ENCODE measurements at places on chromosomes 2 and 18.
A peak's percentile ranks its signal among the peaks of the same experiment; 100 is the strongest.

DNA sequence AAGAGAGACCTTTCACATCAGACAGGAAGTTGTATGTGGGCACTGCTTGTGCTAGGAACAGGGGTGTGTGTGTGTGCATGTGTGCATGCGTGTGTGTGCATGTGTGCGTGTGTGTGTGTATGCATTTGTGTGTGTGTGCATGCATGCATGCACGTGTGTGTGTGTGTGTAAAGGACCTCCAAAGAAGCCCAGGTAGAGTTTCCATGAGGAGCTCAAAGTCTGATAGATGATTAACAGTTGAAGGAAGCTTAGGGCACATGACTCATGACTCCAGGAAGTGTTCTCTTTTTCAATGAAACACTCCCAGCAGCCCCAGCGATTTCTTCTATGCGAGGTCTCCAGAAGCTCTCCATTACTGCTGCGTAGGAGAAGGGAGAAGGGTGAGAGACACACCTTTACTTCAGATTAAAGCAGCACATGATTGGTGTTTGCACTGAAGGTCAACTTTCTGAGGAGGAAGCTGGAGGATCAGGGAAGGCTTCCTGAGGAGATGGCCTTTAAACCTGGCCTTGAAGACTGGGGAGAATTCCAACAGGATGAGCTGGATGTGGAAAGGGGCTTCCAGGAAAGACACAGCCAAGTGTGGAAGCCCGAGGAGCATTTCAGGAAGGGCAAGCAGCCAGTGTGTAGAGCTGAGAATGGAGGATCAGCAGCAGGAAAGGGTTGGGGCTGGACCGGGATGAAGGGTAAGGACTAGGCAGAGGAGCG lies 77.7 kb downstream of the SMAD4 start:
- DNase-seq: no peak

- DNase-seq: no peak
Measured at GRCh38 chr2:120879431-120880295, 144.0 kb downstream of the GLI2 start.

GRCh38 chr2:221204699-221205098 lies 367.4 kb downstream of the EPHA4 start:
- no peak for DNase-seq

- DNase-seq: no peak
Measured at GRCh38 chr2:171307560-171307959, 126.2 kb downstream of the METTL8 start.

GRCh38 chr18:3645384-3646156 lies 195.6 kb downstream of the TGIF1 start:
- no peak for DNase-seq

- DNase-seq: no peak
Measured at GRCh38 chr2:1032030-1032429, 81.4 kb downstream of the SNTG2 start.

DNA sequence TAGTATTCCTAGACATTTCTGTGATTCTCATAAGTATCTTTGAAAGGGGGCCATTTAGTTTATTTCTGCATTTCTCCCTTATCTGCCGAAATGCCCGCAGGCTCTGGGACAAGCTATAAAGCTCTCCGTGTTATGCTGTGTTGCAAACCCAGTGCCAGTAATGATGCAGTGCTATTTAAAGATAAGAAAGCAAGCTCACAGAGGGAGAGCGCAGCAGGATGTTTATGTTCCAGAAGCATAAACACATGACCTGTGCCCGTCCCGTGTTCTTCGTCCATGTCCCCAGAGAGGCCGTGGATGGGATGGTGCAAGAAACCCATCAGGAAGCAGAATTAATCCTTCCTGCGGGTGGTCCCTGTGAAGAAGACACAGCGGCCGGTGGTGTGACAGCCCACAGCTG lies 99.4 kb downstream of the NEDD4L start:
- no peak for DNase-seq

DNA sequence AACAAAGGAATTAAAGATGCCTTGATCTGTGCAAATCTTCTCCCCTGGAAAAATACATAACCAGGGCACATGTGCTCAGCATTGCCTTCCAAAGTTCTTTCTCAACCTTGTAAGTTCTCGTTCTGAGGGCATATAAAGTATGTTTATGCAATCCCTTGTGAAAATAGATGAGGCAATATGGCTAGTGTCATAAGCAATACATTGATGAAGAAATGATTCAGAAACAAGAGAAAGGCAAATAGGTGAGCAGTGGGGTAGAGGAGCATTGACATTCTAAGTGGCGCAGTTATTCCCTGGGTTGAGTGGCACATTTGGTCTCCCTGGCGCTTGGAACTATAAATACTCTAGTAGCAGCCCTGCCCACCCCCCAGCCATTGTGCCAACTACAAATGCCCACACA lies 57.4 kb upstream of the PGAP1 start:
- no peak for DNase-seq

- DNase-seq: no peak
Measured at GRCh38 chr2:128617661-128618060, 299.0 kb upstream of the HS6ST1 start.

- DNase-seq: peak; percentile 83
Measured at GRCh38 chr18:11733031-11733430, 44.0 kb downstream of the GNAL start.

- DNase-seq: no peak
Measured at GRCh38 chr2:88866756-88867155, 175.3 kb downstream of the RPIA start.

GRCh38 chr18:8868779-8869415 lies 163.5 kb downstream of the MTCL1 start:
- no peak for DNase-seq

DNA sequence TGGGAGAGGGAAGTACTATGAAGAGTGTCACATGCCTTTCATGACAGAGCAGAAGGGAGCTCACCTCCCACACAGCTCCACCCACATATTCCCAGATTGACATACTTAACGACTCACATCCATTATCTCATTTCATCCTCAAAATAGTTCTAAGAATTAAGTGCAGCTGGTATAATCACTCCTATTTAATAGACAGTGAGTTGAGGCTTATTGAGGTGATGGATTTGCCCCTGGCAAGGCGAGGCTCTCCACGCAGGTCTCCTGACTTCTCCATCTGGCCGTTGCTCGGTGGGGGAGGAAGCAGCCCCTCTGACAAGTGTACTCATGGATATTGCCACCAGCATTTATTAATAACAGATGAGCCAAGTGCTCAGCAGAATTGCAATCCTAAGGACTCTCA lies 81.4 kb downstream of the TGOLN2 start:
- DNase-seq: no peak

- no peak for DNase-seq
Measured at GRCh38 chr2:1791006-1791605, 46.8 kb upstream of the PXDN start.

GRCh38 chr2:61737841-61738240 lies 116.0 kb downstream of the FAM161A start:
- no peak for DNase-seq

GRCh38 chr2:46936566-46936965 lies 21.0 kb upstream of the MCFD2 start:
- no peak for DNase-seq

DNA sequence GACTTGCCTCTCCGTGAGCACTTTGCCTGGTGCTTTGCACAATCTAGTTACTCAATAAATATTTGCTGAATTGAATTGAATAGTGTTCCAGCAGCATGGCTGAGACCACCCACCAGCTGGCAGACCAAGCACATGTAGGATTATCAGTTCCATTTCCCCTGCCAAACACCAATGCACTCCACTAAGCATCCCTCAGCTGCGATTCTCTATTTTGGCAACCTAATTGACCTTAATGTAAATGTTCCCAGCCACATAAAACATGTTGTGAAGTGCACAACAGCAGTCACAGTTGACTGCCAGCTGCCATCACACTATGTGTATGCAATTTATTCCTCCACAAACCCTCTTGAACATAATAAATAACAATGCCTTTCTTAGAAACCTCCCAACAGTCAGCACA lies 1879.4 kb upstream of the PIK3C3 start:
- DNase-seq: no peak

DNA sequence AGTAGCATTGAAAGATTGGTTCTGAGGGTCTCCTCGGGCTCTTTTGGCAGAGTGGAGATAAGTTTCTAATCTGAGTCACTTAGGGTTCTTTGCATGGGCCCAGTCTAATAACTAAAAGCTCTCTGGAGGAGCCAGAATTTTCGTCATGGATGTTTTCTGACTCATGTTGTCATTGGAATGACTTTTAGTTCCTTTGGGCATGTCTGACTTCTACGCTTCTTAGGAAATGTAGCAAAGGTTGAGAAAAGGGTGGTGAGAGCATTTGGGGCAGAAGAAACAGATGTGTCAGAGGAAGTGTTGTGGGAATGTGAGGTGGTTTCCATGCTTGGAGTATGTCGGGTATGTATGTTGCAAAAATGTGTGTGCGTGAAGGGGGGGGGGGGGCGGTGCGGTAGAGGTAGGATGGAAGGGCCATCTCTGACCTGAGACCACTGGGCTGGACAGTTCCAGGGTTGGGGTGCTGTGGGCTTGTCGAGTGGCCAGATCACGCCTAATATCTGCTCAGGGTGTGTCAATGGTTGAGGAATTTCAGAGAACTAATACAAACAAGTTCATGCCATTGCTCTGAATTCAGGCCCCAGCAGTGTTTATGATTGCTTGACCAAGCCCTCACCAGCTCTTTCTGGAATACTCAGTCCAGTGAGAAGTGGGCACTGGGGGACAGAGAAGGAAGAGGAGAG lies 26.9 kb downstream of the KLHL29 start:
- DNase-seq: no peak

DNA sequence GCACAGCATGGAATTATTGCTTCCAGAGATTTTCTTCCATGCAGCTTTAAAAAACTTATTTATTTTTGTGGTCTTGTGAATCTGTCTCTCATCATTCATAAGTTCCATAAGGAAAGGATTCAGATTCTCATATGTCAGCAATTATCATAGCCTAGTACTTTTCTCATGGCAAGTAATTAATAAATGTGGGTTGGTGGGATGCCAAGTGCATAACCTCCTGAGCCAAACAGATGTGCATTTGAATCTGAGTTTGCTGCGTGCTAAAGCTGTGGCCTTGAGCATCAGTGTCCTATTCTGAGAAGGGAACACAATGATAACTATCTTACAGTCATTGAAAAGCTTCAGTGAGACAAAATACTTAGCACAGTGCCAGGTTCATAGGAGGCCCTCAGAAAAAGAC lies 331.9 kb downstream of the PDE11A start:
- DNase-seq: no peak

GRCh38 chr2:8310557-8311455 lies 371.1 kb upstream of the ID2 start:
- DNase-seq: peak; percentile 77

DNA sequence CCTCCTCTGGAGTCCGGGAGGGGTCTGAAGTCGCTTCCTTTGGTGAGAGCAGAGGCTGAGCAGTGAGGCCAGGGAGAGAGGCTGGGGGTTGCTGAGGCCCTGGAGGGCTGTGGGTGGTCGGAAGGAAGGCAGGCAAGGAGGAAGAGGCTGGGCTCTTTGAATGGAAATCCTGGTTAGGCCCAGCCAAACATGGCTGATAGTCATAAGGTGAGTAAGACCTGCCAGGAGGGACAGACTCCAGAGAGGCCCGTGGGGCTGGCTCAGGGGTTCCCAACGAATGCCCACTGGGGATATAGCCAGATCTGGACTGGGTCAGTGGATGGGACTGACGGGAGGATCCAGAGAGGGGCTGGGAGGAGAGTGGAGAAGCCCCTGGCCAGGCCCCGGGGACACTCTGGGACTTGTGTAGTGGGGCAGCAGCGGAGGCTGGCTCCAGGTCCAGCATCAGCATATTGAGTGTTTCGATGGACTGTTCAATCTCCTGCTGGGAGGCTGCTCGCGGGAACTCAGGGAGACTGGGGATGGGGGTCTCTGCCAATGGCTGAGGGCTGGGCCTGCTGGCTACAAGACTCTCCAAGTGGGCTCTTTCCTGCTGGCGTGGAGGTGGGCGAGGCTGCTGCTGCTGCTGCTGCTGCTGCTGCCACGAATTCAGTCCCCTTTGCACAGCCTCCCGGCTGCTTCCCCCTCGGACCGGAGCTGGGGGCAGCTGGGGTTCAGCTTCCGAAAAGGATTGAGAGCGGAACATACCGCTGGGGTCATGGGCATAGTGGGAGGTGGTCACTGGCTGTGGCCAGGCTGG lies 155.0 kb downstream of the TNS1 start:
- no peak for DNase-seq

- DNase-seq: no peak
Measured at GRCh38 chr2:35538796-35539195, 816.8 kb upstream of the CRIM1 start.

- DNase-seq: no peak
Measured at GRCh38 chr2:191846515-191847476, at the start of gene CAVIN2. TSS of gene CAVIN2 (minus strand) at chr2:191847088. CDS start at chr2:191846925, 163 bp downstream.

DNA sequence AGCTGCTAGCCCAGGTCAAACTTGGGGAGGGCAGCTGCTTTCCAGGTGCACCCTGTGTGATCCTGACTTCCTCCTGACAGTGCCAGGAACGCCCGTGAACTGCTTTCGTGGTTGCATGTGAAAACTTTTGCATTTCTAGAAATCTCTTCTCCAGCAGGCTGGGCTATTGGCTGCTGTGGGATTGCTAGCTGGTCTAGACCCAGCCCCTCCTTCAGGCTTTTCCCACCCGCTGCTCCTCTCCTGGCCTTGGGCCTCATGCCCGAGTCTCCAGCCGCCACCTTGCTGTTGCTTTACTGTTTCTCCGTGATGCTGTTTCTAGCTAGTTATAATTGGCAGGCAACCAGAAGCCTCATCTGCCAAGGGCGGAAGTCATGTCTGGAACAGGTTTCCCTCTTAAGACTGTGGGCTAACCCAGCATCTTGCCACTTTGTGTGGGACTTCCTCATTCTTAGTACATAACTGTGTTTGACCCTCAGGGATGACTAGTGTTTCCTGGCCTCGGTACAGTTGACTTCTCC lies 27.0 kb upstream of the MGAT4A start:
- DNase-seq: peak; percentile 75

GRCh38 chr2:239559417-239560261 lies 158.8 kb upstream of the HDAC4 start:
- DNase-seq: no peak

DNA sequence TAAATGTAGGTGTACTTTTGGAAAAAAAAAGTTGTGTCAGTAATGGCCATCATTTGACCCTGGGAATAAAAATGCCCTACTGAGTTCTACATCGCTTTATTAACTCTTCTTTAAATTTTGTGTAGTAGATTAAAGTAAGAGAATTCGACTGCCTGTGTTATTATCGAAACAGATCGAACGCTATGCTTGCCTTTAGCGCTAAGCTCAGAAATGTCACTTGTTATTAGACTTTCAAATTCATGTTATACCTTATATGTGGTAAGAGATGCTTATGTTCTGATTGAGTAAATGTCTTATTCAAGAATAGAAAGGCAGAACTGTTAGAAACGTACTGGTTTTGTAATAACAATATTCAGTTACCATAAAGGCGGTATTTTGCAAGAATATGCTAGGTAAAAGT lies 1.4 kb downstream of the UGP2 start:
- DNase-seq: no peak

GRCh38 chr2:150495993-150496627 lies 8.6 kb upstream of the RND3 start:
- no peak for DNase-seq

GRCh38 chr2:199458806-199459285 lies 1.1 kb upstream of the SATB2 start:
- no peak for DNase-seq

DNA sequence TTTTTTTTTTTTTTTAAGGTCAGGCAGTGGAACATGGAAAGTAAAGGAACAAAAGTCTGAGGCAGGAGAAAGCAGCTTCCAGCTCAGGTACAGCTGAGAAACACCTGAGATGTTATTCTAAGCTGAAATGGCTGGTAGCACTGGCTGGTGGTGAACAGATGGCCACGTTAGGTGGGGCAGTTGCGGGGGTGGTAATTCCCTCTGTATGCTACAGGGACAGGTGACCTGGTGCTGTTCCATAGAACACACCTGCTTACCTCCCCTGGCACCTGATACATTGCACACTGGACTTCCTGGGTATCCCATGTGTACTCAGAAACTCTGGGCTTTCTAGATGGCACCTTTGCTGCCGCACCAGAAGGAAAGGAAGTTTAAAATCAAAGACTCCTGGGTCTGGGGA lies 333.3 kb downstream of the SLC8A1 start:
- DNase-seq: no peak
